Left ventricle myocardium inferior (tissue), 1 donor: ENCODE measurements at places on chromosomes 4 and X.

GRCh38 chr4:152307669-152308068 is 228.2 kb downstream of the FBXW7 start:
- DNase-seq = no peak

- DNase-seq = no peak
Measured at GRCh38 chrX:22520128-22520828, 247.6 kb downstream of the CBLL2 start.

GRCh38 chrX:130125091-130125874 is 15.0 kb upstream of the ELF4 start:
- DNase-seq = peak; percentile 42

- DNase-seq = no peak
Measured at GRCh38 chrX:98501426-98501825, 1617.7 kb downstream of the RPA4 start.

GRCh38 chrX:119121341-119121740 is 6.3 kb downstream of the KIAA1210 start:
- DNase-seq = no peak
